ENCODE measurements at places on chromosomes 12 and 14. TPM values are rescaled to one million over a fixed set of nuclear protein-coding genes. Genes with fewer than 3 reads are reported as not detected.

CIROP gene
- total RNA-seq: not detected

PAPOLA gene
- 81.2 TPM for total RNA-seq

MGP gene
- total RNA-seq: not detected

TMEM119 gene
- total RNA-seq: 0.16 TPM

TAS2R9 gene
- total RNA-seq: not detected

SYNDIG1L gene
- total RNA-seq: not detected

KLHL28 gene
- 5.8 TPM for total RNA-seq

KCNC2 gene
- not detected for total RNA-seq

PSMD9 gene
- 127 TPM for total RNA-seq

STAB2 gene
- total RNA-seq: not detected

ACACB gene
- total RNA-seq: 12.5 TPM

CISTR gene
- not detected for total RNA-seq

Data from A549 treated with GW870086 at 1 μM for 4 hours (cell line).